ENCODE measurements at places on chromosomes 16 and 17.
A peak's percentile ranks its signal among the peaks of the same experiment; 100 is the strongest.

DNA sequence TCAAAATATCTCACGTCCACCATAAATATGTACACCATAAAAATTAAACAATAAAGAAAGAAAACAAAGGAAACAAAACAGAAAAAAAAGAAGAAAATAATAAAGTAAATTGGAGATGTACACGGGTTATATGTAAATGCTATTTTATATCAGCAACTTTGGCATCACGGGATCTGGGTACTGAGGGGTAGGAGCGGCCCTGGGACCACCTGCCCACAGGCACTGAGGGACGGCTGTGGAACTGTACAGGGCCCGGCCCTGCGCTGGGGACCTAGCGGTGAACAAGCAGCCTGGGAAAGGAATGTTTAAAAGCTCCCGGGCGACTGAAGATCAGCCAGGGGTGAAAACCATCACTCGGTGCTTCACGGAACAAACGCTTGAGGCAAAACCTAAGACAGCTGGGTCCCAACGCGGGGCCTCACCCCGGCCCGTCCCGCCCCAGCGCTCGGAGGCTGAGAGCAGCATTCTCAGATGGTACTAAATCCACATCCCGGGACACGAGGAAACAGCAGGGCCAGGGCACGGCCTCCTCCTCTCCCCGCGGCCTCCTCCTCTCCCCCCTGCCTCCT is 31.2 kb downstream of the NXN start:
- no peak for DNase-seq

DNA sequence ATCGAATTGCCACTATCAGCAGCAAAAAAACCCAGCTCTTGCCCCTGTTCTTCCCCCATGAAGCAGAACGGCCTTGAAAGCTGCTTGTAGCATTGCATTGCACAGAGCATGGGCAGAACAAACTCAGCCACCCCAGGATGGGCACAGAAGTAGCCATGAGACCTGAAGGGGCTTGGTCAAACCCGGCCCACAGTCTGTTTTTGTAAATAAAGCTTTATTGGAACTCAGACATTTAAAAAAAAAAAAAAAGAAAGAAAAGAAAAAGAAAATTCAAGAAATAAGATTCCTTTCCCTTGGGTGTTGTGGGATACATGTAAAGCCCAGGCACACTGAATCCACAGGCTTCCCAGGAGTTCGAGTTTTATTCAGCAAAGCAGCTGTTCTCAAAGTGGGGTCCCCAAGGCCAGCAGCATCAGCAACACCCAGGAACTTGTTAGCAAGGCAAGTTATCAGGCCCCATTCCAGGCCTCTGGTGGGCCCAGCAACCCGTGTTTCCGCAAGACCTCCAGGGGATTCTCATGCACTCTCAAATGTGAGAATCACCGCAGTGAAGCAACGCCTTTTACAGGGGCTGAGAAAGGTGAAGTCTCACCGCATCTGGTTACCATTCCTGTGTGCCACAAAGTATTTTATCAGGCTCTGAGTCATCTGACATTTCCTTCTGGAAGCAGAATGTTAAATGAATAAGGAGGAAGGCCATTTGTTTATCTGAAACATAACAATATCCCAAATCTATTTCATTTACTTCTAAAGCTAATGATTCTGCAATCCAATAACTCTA is 108.2 kb downstream of the SLC39A11 start:
- DNase-seq, result no peak

- DNase-seq, result no peak
Measured at GRCh38 chr16:65120831-65121721, 787 bp downstream of the CDH11 start.

DNA sequence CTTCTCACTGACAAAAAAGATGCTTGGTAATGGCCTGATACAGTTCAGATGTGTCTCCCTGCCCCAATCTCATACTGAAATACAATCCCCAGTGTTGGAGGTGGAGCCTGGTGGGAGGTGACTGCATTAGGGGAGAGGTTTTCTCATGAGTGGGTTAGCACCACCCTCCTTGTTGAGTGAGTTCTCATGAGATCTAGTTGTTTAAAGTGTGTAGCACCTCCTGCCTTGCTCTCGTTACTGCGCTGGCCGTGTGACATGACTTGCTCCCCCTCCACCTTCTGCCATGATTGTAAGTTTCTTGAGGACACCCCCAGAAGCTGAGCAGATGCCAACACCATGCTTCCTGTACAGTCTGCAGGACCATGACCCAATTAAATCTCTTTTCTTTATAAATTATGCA is 5.0 kb downstream of the TSR1 start:
- DNase-seq, result no peak

- no peak for DNase-seq
Measured at GRCh38 chr17:75367312-75367711, 38.2 kb downstream of the GRB2 start.

GRCh38 chr17:65952586-65952985 is 239.3 kb downstream of the CEP112 start:
- no peak for DNase-seq

DNA sequence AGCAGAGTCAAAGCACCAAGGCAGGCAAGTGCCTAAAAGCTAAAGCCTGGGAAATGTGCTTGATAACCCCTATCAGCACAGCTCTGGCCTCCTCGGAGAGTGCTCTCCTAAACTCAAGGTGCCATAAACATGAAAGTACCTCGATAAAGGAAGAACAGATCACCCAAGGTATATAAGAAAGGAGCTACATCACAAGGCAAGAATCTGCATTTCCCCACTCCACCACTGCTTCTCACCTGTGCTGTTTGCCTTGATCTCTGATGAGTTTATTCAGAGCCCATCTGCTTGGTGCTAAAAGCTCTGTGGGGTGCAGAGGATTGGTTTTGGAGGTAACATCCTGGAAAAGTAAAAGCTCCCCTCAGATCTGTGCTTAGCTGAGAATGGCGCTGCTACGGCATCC is 449.5 kb upstream of the CDH5 start:
- DNase-seq, result no peak

GRCh38 chr16:67959536-67960329 is 8.7 kb downstream of the SLC12A4 start:
- DNase-seq, result no peak

DNA sequence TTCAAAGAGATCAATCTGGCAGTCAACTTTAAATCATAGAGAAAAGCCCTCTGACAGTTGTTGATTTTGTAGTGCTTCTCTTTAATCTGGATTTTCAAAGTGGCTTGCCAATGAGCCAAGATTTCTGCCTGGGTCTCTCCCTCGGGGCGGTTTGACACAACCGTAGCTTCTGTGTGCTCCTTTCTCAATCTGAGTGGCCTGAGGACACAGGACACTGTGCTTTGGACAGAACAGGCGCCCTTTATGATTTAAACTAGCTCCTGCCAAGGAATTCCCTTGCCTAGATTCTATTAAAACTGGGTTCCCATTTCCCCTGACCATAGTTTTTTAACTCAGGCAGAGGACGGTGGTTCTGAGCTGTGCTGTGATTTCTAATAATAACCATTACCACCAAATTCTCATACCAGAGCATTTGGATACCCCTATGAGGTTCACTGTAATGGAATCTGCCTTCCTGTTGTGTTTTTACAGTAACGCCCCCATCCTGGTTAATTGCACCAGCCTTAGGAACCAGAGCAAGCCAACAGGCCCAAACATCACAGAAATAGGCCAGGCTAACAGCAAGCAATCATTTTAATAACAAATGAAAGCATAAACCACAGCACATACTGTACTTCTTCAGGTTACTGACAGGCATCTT is 4.0 kb downstream of the ZFHX3 start:
- no peak for DNase-seq

DNA sequence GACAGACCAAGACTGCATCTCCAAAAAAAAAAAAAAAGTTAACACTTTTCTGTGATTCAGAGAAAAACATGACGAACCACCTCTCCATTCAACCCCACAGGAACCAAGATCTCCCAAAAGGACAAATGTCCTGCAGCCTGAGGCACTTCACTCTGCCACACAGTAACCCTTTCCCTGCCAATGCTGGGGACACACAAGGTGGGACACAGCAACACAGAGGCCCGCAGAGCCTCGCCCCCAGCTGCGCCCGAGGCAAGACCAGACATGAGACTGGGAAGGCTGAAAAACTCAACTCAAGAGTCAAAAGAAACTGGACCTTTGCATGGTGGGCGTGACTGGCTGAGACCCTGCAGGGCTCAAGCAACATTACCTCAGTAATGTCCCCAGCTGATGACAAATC is 34.0 kb downstream of the FANCA start:
- DNase-seq, result no peak

DNA sequence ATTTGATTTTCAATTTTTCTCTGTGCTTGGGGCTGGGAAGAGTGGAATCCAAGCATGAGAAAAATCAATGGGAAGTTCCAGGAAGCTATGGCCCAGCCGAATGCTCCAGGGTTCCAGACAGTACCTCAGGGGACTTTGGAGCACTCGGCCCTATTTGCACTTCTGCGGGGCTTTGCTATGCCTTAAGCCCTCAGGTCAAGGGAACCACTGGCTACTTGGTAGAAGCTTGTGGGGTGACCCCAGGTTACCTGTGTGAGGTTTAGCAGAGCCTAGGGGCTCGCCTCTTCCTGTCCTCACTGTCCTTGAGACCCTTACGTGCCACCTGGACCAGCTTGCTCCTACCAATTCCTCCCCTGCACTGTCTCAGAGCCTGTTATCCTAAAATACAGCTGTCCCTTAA is 121.3 kb downstream of the MGAT5B start:
- no peak for DNase-seq

- no peak for DNase-seq
Measured at GRCh38 chr17:65527381-65527780, 34.1 kb downstream of the AXIN2 start.

DNA sequence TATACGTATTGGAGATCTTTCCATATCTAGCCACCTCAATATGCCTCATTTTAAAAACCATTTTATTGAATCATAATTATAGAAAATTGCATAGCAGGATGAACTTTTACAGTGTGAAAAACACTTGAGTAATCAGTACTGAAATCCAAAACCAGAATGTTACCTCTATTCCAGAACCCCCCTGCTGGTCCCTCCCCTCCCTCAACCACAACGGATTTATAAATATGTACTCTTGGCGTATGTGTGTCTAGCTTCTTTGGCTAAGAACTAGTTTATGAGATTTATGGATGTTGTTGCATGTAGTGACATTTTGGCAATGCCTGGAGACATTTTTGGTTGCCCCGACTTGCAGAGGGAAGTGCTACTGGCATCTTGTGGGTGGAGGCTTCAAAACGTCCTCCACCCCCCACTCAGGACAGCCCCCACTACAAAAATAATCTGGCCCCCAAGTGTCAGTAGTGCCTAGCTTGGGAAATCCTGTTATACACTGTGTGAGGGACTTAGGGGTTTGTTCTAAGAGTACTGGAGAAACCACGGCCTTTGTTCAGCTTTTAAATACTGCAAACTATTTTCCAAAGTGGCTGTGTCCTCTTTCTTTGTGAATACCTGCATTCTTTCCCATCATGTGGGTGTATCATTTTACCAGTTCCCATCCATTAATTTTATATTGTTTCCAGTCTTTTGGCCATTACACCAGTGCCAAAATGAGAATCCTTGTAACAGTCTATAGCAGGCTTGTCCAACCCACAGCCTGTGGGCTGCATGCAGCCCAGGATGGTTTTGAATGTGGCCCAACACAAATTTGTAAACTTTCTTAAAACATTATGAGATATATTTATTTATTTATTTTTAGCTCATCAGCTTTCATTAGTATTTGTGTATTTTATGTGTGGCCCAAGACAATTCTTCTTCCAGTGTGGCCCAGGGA is 23.7 kb downstream of the ITPRIPL2 start:
- DNase-seq, result no peak

DNA sequence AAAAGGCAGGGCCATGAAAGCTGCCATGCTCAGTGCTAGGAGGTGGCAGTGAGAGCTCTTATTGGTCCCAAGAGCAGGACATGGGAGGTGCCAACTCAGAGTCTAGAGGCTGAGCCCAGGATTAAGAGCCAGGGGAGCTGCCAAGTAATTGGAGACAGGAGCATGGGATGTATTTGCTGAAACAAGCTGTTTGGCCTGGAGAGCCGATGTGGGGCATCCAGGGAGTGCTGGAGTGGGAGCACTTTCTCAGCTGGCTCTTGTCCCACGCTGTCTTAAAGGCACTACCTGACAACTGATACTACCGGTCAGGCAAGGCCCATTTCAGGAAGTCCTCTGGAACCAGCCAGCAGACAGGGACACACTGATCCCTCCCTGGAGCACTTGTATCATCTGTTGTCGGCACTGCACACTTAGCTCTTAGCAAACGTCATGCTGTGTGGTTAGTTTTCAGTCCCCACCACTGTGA is 19.3 kb downstream of the ANKFN1 start:
- DNase-seq, result no peak

- DNase-seq, result no peak
Measured at GRCh38 chr17:81483085-81483861, 29.3 kb downstream of the ACTG1 start.

DNA sequence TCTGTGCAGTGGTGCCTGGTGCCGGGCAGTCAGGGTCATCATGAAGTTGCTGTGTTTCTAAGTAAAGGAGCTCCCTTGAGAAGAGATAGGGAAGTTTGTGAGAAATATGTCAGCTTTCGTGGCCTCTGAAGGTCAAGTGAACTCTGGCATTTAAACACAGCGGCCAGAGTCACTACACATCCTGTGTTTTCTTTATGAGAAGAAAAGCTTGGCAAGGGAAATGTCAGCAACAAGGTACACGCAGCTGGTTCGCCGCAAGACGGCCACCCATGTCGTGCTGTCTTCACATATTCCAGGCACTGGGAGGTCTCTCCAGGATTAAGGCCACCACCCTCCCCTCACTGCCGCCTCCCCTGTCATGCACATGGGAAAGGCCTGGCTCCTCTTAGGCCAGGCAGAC is 33.2 kb upstream of the PEMT start:
- no peak for DNase-seq

GRCh38 chr17:71885662-71886061 is 235.2 kb upstream of the SOX9 start:
- DNase-seq, result no peak

GRCh38 chr16:19717741-19718623 is at the start of the genes IQCK and KNOP1:
Gene IQCK, plus strand, starts transcription at chr16:19718271. Its CDS starts 36 bp downstream, at chr16:19718307.
Gene KNOP1, minus strand, starts transcription at chr16:19718227. Its CDS starts 3,192 bp downstream, at chr16:19715035.
- DNase-seq, result peak; percentile 92

DNA sequence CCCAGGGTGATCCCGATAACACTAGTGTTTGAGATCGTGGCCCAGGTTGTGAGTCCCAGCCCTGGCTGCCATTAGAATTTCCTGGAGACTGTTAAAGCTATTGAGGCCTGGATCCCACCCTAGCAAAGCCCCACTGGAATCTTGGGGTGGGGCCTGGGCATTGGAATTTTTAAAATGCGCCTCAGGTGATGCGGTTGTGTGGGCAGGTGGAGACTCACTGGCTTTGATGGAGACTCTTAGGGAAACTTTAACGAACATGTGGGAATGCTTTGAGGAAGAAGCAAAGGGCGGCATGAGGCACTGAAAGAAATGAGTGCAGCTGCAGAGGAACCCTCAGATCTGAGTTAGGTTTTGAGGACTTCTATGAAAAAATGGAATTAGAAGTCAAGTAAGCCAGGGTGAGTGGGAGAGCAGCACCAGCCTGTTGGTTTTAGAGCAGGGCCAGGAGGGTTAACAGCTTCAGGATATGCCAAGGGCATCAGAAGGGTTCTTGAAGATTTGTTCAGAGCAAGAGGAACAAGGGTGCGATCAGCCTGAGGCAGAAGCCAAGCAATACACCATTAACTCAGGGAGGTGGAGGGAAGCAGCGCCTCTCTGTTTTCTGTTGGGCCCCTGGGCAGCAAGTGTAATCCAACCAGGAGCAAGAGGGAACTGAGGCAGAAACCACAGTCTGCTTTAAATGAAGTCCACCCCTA is 42.5 kb downstream of the KSR1 start:
- DNase-seq, result no peak

Data from erythroblast (primary cell).